Fibroblast of gingiva (primary cell): ENCODE measurements at places on chromosomes 5 and 9.

GRCh38 chr9:91891915-91892314, 58.1 kb downstream of the ROR2 start:
- no peak for DNase-seq

DNA sequence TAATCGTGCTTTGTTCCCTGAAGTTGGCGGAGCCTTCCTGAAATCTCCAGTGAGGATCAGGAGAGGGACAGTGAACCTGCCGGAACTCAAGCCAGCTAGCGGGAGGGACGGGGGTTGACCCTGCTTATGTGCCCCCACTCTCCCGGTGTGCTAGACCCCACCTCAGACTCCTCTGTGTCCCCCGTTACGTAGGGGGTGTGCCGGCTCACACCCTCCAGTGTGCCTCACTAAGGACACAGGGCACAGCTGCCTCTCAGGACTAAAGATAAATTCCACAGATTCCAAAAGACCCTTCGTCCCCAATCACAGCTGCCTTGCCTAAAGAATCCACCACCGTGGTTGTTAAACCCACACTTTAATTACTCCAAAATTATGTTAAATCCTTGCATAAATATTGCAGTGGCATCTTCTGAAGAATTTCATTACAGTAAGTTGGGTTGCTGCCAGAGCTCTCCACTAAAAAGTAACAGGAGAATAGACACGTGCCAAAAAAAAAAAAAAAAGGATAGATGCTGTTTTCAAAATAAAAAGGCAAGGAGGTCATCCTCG, 73.7 kb downstream of the GTF3C4 start:
- no peak for DNase-seq

GRCh38 chr9:129317179-129318011, 139.3 kb upstream of the IER5L start:
- peak; percentile 32 for DNase-seq

GRCh38 chr5:92980491-92980890, 600.5 kb downstream of the NR2F1-AS1 start:
- no peak for DNase-seq

DNA sequence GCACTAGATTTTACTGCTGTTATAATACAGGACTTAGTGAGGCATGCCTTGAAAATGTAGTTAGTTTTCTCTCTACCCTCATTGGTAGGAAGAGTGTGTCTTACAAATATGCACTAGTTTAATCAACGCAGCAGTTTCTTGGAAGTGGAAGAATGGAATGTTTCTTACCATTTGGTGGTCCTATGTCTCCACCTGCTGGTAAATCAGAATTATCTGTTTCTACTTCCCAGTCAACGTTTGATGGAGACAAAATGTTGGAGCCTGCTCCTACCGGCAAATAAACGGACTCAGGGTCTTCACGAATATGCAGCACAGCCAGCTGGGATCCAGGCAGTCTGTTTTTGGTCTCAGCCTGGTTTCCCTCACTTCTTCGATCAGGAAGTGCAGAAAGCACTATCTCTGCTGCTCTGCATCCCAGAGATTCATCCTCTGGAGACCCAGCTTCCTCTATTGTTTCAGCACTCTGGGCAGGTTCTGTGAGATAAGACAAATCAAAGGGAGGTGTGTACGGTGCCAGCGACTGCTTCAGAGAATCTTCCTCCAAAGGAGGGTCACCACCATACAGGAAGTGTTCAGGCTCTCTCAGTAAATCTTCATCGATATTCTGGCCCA, 59.5 kb upstream of the PCA3 start:
- peak; percentile 85 for DNase-seq

DNA sequence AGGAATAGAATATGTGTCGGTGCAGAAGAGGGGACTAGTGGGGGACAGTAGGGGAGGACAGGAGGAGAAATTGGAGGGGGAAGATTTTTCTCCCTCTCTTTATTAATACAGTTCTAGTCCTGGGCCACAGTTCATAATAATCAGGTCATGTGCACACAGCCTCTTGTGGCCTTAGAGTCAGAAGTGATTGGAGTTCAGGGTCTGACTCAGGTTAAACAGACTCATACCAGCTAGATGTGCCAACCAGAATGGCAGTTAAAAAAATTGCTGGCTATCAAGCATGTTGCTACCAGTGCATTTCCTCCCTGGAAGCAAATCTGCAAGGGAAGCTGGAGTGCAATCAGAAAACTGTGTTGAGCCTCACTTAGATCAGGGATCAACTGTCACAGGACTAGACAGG, 132.7 kb upstream of the MAP1B start:
- no peak for DNase-seq

DNA sequence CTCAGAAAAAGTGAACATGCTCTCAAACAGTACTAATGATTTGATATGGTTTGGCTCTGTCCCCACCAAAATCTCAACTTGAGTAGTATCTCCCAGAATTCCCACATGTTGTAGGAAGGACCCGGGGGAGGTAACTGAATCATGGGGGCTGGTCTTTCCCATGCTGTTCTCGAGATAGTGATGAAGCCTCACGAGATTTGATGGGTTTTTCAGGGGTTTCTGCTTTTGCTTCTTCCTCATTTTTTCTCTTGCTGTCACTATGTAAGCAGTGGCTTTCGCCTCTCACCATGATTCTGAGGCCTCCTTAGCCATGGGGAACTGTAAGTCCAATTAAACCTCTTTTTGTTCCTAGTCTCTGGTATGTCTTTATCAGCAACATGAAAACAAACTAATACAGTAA, 401.3 kb downstream of the BNC2 start:
- no peak for DNase-seq

GRCh38 chr9:69940674-69941073, 103.0 kb upstream of the MAMDC2 start:
- DNase-seq = no peak

GRCh38 chr5:72359886-72360285, 39.7 kb downstream of the PTCD2 start:
- DNase-seq = no peak

DNA sequence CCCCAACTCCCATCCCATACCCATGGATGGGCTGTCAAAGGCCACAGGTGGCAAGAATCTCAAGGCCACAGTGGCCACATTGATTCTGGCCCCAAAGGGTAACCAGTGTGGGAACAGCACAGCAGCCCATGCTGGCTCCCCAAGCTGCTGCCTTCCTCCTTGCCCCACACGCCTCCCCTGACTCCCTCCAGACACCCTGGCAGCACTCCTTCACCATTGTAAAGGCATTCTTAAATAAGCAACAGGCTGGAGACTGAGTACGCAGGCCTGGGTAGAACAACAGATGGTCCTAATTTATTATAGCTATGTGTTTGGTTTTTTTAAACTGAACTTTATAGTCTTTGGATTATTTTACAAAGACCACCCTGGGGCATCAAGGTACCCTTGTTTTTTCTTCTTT, 158.8 kb downstream of the TSSK1B start:
- DNase-seq = peak; percentile 44

DNA sequence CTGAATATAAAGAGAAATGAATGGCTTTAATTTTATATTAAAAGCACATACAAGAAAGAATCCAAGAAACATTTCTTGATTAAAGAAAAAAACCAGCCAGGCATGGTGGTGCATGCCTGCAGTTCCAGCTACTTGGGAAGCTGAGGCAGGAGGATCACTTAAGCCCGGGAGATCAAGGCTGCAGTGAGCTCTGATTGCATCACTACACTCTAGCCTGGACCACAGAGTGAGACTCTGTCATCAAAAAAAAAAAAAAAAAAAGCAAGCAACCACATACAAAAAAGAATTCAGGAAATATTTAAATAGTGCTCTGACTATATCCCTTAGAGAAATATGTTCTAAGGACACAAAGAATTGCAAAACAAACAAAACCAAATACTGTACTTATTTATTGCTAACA, 2.5 kb upstream of the PLAC8L1 start:
- no peak for DNase-seq

DNA sequence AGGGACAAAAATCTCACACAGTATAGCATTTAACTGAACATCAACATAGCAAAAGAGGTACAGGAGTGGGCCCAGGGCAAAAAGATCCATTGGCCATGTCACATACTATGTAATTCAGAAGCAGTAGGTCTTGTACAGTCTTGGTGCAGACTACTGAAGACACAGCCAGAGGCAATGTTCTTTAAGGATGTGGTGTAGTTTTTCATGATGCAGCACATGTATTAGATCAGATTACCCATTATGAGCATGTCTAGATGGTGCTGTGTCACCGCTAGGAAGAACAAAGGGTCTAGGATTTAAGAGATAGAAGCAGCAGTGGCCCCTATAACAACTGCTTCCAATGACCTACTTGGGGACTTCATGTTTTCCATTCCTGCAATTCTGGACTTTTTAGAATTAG, 610.4 kb upstream of the MEF2C start:
- DNase-seq = no peak
